ENCODE measurements at places on chromosomes 2 and 18.

DNA sequence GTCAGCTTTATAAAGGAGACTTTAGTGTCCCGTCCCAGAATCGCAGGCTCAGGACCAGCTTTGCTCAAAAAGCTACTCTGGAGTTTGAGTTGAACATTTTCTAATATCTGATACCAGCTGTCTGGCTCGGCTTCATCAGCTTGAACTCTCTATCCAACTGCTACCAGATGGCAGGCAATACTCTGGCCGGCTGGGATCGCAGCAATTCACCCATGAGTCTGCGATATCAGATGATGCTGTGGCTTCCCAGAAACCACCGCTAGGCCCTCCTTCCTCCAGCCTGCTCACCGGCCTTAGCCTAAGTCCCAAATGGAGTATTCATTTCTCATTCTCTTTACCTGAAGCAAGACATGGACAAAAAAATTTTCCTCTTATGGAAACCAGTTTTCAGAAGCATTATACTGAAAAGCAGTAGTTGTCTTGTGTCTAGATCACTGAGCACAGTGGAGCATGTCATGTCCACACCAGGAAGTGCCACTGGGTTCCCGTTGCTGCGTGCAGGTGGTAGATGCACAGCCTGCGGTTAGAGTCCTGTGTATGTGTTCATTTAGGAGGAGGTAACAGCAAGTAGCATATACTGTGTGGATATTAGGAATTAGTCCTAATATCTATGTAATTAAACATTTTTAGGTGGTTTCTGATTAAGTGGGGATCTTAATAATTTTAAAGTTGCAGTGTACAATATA lies 162.0 kb upstream of the SOX11 start:
- no peak overlapping the region for H3K4me3 ChIP-seq
- peaks cover 4% of the 10 kb centered on the region for H3K27me3 ChIP-seq
- no peak overlapping the region for H3K27ac ChIP-seq
- H3K4me1 ChIP-seq, result no peaks in the 10 kb centered on the region

DNA sequence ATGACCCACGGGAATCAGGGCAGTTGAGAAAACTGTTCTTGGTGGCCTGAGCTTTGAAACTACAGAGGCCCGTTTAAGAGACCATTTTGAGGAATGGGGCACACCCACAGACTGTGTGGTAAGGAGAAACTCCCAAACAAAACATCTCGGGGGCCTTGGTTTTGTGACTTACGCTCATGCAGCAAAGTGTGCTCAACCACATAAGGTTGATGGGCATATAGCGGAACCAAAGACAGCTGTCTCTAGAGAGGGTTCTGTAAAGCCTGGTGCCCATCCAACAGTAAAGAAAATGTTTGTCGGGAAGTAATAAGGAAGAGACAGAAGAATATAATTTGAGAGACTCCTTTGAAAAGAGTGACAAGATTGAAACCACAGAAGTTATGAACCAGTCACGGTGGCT lies 5.4 kb downstream of the MRO start:
- H3K36me3 ChIP-seq, result no peaks in the 10 kb centered on the region
- DNase-seq, result no peak
- H3K27ac ChIP-seq, result no peak overlapping the region
- no peaks in the 10 kb centered on the region for H3K27me3 ChIP-seq

GRCh38 chr2:38274286-38275276 lies 102.5 kb downstream of the ATL2 start:
- no peaks in the 10 kb centered on the region for H3K36me3 ChIP-seq
- H3K27me3 ChIP-seq, result no peaks in the 10 kb centered on the region
- no peak for DNase-seq
- H3K27ac ChIP-seq, result no peak overlapping the region

DNA sequence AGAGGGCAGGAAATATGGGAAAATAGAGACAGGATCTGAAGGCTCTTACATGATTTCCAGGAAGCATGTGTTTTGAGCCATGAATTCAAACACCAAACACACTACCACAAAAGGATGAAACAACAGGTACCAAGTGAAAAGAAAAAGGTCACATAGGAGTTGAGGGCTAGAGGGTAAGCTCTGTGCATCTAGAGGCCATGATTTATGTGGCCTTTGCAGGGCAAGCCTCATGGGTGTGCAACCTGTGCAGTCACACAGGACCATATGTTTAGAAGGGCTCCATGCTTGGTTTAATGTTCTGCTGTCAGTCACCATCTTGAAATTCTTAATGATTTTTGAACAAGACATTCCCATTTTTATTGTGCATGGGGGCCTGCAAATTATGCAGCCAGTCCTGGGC lies 134.5 kb upstream of the CCDC68 start:
- no peaks in the 10 kb centered on the region for H3K4me1 ChIP-seq
- H3K36me3 ChIP-seq, result no peaks in the 10 kb centered on the region
- H3K27ac ChIP-seq, result no peak overlapping the region
- H3K4me3 ChIP-seq, result no peak overlapping the region
- no peak for DNase-seq

DNA sequence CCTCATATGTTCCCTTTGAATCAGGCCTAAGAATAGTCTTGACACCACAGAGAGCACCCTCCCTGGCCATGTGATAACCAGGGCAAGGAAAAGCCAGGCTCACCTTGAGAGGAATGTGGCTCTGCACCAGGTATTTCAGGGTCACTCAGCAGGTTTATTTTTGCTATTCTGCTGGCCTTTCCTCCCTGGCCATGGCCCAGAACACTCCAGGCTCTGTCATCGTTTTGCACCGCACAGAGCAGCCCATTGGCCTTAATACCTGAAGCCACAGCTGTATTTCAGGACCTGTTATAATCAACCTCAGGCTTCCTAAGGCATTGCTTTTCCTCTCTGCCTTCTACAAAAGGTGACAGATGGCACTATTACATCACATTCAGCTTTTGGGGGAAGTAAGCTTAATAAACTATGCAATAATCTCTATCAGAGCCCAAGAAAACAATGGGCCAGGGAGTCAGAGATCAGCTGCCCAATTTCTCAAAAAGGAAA lies 668.3 kb downstream of the IRS1 start:
- H3K27ac ChIP-seq, result no peak overlapping the region
- H3K36me3 ChIP-seq, result no peaks in the 10 kb centered on the region
- H3K27me3 ChIP-seq, result no peaks in the 10 kb centered on the region

DNA sequence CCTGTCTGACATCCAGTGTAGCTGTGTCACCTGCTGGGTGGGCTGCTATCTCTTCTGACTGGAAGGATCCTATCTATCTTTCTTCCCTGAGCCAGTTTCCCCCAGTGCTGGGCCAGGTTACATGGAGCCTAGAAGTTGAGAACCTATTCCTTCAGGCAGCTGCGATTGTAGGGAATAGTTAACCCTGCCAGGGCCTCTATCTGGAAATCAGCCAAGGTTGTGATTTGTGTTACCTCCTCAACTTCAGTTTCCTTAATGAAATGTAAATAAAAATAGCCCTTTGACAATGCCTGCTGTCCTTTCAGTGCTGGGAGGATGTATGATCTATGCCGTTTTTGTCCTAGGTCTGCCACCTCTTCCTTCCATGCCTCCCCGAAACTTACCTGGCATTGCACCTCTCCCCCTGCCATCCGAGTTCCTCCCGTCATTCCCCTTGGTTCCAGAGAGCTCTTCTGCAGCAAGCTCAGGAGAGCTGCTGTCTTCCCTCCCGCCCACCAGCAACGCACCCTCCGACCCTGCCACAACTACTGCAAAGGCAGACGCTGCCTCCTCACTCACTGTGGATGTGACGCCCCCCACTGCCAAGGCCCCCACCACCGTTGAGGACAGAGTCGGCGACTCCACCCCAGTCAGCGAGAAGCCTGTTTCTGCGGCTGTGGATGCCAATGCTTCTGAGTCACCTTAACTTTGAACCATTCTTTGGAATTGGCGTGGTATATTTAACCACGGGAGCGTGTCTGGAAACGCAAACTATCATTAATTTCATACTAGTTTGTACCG lies 36.6 kb downstream of the GORASP2 start:
- peak overlapping the region; percentile 7 for H3K27ac ChIP-seq
- peaks cover 71% of the 10 kb centered on the region for H3K36me3 ChIP-seq
- no peak for DNase-seq
- no peak overlapping the region for H3K4me3 ChIP-seq

DNA sequence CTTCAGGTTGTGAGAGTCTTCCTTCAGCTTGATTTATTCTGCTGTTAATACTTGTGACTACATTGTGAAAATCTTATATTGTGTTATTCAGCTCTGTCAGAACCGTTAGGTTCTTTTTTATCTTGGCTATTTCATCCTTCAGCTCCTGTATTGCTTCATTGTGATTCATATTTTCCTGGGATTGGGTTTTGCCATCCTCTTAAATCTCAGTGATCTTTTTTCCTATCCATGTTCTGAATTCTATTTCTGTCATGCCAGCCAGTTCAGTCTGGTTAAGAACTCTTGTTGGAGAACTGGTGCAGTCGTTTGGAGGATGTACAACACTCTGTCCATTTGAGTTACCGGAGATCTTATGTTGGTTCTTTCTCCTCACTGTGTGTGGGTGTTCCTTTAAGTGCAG lies 19.1 kb downstream of the MSTN start:
- no peak for DNase-seq
- no peaks in the 10 kb centered on the region for H3K4me1 ChIP-seq
- no peak overlapping the region for H3K4me3 ChIP-seq
- no peak overlapping the region for H3K27ac ChIP-seq

DNA sequence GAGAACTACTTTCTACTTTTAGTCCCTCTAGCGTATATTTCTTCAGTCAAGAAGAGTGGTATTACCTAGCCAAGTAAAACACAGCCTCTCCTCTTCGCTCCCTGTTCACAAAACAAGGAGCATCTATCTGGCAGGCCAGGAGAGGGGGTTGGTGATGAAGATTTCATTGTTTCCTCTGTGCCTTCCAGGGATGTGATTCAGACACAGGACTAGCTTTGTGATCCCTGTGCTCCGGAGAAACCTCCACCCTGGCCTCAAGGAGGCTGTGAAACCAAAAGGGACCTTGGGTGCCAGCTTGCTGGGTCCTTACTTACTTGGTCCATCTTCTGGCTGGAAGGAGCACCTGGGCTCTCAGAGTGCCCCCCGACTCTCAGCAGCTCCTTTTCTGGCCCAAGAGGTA lies 5.7 kb downstream of the RHOB start:
- peaks cover 39% of the 10 kb centered on the region for H3K4me1 ChIP-seq
- peak; percentile 72 for DNase-seq
- H3K36me3 ChIP-seq, result peaks cover 12% of the 10 kb centered on the region
- no peak overlapping the region for H3K4me3 ChIP-seq
- no peaks in the 10 kb centered on the region for H3K27me3 ChIP-seq
- H3K27ac ChIP-seq, result peak overlapping the region; percentile 99

GRCh38 chr2:148642891-148643416 lies 1.6 kb upstream of the EPC2 start:
- H3K36me3 ChIP-seq, result no peaks in the 10 kb centered on the region
- H3K4me3 ChIP-seq, result no peak overlapping the region
- no peaks in the 10 kb centered on the region for H3K27me3 ChIP-seq
- no peak for DNase-seq

- H3K4me1 ChIP-seq, result peaks cover 13% of the 10 kb centered on the region
- H3K36me3 ChIP-seq, result no peaks in the 10 kb centered on the region
- no peak for DNase-seq
- no peaks in the 10 kb centered on the region for H3K27me3 ChIP-seq
- no peak overlapping the region for H3K27ac ChIP-seq
- no peak overlapping the region for H3K4me3 ChIP-seq
These were observed 5.4 kb upstream of the ANTXR1 start for GRCh38 chr2:69007603-69008002.

DNA sequence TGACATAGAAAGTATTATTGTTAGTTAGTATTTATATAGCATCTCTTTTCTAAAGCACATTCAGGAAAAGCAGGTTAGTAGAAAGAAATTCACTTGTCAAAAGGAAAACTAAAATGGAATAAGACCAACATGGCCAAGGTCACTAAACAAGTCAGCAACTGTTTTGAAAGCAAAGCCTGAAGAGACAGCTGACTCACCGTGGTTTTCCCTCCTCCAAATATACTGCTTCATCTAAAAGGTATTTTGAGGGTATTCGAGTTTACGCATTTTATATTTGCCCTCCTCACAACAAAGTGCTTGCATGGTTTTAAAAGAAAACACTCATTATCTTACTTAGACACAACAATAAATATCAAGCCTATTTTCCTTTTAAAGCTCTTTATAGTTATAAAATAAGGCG lies 24.0 kb downstream of the ZNF385B start:
- no peak for DNase-seq
- H3K27me3 ChIP-seq, result no peaks in the 10 kb centered on the region
- H3K36me3 ChIP-seq, result no peaks in the 10 kb centered on the region
- no peak overlapping the region for H3K27ac ChIP-seq

- H3K4me3 ChIP-seq, result no peak overlapping the region
- H3K27me3 ChIP-seq, result no peaks in the 10 kb centered on the region
- no peak for DNase-seq
- no peaks in the 10 kb centered on the region for H3K36me3 ChIP-seq
- H3K27ac ChIP-seq, result no peak overlapping the region
- no peaks in the 10 kb centered on the region for H3K4me1 ChIP-seq
These were observed 17.1 kb upstream of the THUMPD2 start for GRCh38 chr2:39796134-39796533.
